GDM1 (cell line): ENCODE measurements at places on chromosomes 6 and 20.

GRCh38 chr6:16482702-16483314 lies 244.4 kb downstream of the GMPR start:
- no peak for DNase-seq

DNA sequence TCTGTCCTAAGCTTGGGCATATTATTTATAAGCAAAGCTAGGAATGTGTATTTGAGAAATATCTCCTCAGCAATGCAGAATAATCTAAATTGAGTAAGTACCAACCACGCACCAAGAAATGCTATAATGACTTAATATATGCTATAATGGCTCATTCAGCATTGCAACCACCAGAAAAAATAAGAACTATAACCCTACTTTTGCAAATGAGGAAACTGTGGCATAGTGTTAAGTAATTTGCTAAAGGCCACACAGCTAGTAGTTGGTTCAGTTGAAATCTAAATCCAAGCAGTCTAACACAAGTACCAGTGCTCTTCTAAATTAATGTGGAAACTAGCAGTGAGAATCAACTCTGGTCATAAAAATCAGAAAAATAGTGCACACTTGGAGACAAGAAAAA lies 35.7 kb downstream of the HBS1L start:
- DNase-seq = no peak

GRCh38 chr6:33974030-33974429 lies 170.2 kb upstream of the MLN start:
- no peak for DNase-seq

DNA sequence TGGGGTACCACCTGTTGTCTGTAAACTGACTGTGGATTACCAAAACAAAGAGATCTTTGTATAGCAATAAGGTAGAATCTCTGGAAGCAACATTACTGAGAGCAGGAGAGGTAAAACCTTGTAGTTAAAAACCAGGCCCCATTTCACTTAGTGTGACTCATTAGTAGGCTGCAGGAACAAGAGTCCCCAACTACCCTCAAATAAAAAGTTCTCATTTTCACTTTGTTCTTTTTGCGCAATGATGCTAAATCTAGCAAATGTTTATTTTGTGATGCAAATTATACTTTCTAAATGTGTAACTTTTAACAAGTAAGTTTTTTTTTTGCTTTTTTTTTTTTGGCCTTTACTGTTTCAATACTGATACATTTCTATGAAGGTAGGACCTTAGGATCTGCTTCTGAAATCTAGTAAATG lies 67.1 kb downstream of the ESF1 start:
- DNase-seq = no peak
